ENCODE measurements at places on chromosomes 11 and 22.

GRCh38 chr11:12962306-12962705 lies 46.8 kb upstream of the RASSF10 start:
- no peak for DNase-seq

DNA sequence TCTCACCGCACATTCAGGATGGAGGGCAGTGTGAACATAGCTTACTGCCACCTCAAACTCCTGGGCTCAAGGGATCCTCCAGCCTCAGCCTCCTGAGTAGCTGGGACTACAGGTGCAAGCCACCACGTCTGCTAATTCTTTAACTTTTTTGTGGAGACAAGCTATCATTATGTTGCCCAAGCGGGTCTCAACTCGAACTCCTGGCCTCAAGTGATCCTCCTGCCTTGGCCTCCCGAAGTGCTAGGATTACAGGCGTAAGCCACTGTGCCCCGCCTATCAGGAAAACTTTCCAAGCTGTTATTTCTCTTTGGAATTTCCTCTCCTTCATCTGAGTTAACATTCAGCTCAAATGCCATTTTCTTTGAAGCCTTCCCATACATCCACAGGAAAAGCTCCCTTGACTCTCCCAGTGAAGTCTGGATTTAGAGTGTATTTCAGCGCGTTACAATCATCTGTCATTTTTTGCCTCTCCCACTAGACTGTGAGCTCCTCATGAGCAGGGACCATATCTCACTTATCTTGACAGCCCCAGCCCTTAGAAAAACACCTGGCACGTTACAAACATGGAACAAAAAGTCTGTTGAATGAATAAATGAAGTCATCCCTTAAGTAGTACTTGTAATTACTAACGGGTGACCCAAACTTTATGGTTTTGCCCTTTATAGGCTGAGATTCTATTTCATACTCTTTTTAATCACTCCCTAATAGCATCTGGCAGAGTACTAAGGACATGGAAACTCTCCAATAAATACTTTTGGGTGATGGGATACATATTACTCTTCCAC lies 2.2 kb downstream of the MRTFA start:
- DNase-seq, result no peak

DNA sequence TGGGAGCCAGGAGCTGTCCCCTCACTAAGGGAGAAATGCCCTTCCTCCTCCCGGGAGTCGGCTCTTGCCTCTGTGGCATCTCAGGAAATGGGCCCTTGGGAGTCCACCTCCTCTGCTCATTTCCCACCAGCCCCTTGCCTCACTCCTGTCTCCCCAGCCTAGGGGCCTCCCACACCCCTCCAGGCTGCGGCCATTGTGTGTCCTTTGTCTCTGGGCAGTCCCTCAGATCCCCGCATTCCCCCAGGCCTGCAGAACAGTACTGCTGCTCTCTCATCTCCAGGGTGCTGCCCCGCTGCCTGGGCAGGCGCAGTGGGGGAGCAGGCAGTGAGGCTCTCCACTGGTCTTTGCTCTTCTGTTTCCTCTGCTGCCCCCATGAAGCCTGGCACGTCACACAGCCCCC lies 25.0 kb downstream of the ADA2 start:
- no peak for DNase-seq

DNA sequence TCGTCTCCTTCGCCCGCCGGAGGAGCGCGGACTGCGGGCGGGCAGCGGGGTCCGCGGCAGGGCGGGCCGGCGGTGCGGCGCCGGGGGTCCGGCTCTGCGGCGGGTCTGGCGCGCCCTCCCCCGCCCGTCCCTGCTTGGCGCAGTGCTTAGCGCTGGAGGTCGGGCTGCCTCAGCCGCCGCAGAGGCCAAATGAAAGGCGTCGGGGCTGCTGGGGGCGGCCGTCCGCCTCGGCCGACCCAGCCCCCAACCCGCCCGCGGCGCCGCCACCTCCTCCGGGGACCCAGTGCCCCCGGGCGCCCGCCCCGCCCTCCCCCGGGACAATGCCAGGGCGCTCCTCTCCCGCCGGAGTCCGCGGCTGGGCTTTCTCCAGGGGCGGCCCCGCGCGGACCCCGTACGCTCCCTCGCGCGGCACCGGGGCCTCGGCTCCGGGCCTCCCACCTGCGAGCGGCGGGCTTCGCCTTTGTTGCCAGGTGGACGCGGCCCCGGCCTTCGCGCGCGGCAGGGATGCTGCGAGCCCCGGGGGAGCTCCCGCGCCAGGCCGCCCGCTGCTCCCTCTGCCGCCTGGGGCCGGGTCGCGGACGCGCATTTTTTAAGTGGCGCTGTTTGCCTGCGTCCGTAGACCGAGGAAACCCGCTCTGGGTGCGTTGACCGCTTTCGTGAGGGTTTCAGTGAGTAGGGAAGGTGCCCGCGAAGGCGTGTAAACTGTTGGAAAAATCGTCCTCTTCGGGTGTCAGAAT lies 583 bp downstream of the APLP2 start:
- peak; percentile 34 for DNase-seq

GRCh38 chr11:31417357-31417756 lies 47.7 kb downstream of the DNAJC24 start:
- no peak for DNase-seq

GRCh38 chr11:124050748-124051147 lies 9.6 kb upstream of the OR10G7 start:
- no peak for DNase-seq

GRCh38 chr22:29806196-29806595 lies 31.9 kb downstream of the ASCC2 start:
- no peak for DNase-seq

- no peak for DNase-seq
Measured at GRCh38 chr11:33779849-33780528, 5.7 kb upstream of the FBXO3 start.

DNA sequence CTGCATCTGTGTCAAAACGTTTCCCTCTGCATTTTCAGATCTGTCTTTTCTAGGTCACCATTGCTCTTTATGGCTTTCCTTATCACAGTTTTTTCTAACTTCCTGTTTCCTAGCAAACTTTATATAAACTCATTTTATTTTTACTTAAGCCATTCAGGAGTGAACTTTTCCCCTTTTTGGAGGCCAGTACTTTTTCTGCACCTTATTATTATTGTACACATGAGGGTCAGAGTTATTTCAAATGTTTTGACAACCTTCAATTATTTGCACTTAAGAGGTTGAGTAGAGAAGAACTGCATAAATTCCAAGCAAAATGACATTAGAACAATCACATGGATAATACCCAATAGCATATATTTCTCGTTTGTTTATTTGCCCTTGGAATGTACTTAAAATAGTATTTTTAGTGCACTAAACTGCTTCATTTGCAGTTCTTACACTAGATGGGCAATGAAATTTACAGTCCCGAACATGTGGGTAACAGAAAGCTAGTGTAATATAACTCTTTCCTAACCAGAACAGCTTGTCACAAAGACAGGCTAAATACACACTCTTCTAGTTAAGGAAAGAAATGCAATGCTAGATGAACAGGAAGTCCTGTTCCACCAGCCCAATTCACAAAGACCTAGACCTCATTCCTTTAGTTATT lies 79.5 kb downstream of the UBASH3B start:
- no peak for DNase-seq

DNA sequence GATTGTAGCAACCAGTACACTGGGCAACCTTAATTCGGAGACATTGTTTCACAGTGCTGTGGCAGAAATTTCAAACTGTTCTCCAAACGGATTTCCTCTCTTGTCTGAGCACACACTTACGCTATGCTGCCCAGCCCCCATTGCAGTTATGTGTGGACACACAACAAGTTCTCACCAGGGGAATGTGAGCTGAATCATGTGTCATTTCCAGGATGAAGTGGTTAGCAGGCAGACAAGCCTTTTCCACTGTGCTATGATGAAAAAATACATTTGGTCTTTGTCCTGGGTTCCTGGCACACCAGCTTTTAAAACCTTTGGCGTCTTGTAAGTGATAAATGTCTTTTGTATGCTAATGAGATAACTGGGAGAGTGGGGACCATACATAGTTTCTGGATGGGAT lies 46.9 kb upstream of the SYT9 start:
- DNase-seq, result no peak

GRCh38 chr22:31223786-31224191 lies 11.7 kb downstream of the LIMK2 start:
- DNase-seq, result no peak
